ENCODE measurements at places on chromosomes 7 and 10.

- no peak for DNase-seq
Observed at GRCh38 chr7:119397156-119397555, 875.8 kb upstream of the KCND2 start.

DNA sequence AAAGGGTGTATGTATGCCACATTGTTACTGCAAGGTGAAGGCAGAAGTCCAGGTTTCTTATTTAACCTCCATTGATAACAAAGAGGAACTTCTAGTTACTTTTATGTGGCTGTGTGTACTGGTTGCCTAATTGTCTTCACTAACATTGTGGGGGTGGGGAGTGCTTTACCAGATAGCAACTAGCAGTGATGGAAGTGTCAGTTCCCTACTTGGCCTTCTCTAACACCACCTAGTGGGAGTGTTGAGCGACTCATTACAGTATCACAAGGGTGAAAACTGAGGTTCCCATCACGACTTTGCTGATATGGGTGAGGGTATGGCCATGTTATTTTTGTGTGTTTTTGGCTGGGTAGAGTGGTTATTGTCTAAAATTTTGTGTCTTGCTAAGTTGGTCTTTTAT lies 274.4 kb downstream of the THSD7A start:
- DNase-seq: no peak

GRCh38 chr7:131183611-131184119 lies 144.0 kb upstream of the MKLN1 start:
- no peak for DNase-seq

GRCh38 chr7:129405527-129405926 lies 28.7 kb upstream of the STRIP2 start:
- DNase-seq: no peak

- DNase-seq: no peak
Observed at GRCh38 chr7:34260279-34260678, 354.9 kb downstream of the BMPER start.

DNA sequence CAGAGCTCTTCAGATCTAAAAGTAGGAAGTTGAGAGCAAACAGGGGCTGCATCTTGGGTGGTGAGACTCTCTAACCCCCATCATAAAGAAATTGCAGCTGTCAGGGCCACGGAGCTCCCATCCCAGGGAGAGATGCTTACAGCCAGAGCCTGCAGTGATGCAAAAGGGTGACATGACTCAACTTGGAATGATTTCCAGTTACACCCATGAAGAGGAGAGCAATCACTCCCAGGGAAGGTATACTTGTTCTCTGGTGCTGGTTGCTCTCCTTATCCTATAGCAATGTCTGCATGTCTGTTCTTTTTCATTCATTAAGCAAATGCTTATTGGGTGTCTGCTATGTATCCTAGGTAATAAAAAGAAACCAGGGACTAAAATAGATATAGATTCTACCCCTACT lies 228.0 kb downstream of the RAB11FIP2 start:
- DNase-seq: no peak

DNA sequence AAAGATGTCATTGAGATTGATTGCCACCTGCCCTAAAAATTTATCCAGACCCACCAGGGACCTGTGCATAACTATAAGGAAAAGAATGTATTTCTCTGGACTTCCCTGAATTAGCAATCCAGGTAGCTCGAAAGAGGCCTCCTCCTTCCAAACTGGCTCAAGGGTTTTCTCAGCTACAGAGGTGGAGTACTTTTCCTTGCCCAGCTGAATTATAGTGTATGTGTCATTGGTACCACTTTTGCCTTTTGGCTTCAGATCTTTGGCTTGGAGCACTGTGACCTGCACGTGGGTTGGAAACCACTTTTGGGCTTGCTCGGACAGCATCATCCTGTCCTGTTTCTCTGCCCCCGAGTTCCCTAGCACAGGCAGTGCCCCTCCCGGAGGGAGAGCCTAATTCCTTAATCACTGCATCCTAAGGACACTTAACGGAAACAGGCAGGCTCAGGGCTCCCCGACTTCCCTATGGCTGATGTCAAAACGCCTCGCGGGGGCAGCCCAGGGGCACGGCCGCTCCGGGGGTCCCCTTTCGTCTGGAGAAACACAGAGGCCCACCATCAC lies 825 bp downstream of the RAB11FIP2 start:
- DNase-seq: no peak

- DNase-seq: no peak
Observed at GRCh38 chr7:573269-573932, 53.8 kb upstream of the PDGFA start.

GRCh38 chr7:132118641-132119040 lies 457.6 kb downstream of the PLXNA4 start:
- no peak for DNase-seq

GRCh38 chr10:64332551-64332950 lies 811.4 kb downstream of the REEP3 start:
- DNase-seq: no peak

- DNase-seq: no peak
Observed at GRCh38 chr10:131810805-131811629, 89.8 kb upstream of the PPP2R2D start.

GRCh38 chr10:76759681-76760080 lies 877.9 kb downstream of the KCNMA1 start:
- no peak for DNase-seq

GRCh38 chr10:98270073-98270740 lies 2.2 kb upstream of the LOXL4 start:
- no peak for DNase-seq

DNA sequence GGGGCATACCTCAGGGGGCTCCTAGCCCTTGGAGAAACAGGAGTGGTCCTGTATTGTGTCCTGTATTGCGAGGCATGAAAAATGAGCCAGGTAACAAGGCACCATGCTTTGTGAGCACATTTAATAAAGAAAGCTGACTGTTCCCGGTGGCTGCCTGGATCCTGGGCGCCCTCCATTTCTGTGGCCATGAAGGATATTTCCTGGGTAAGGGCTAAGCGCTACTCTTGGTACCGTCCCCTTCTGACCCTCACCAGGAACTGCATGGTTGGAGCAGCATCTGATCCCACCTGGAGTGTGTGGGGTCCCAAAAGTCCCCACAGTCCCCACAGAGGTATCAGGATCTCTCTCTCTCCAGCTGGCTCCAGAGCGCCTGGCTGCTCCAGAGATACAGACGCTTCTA lies 139.5 kb downstream of the MAPK8 start:
- no peak for DNase-seq

GRCh38 chr10:6146013-6146785 lies 56.5 kb upstream of the PFKFB3 start:
- DNase-seq: no peak

GRCh38 chr7:20064974-20065862 lies 152.0 kb downstream of the MACC1 start:
- DNase-seq: no peak
